ENCODE measurements at places on chromosomes 13 and 19. TPM values are rescaled to one million over a fixed set of nuclear protein-coding genes. Genes with fewer than 3 reads are reported as not detected.

DNA sequence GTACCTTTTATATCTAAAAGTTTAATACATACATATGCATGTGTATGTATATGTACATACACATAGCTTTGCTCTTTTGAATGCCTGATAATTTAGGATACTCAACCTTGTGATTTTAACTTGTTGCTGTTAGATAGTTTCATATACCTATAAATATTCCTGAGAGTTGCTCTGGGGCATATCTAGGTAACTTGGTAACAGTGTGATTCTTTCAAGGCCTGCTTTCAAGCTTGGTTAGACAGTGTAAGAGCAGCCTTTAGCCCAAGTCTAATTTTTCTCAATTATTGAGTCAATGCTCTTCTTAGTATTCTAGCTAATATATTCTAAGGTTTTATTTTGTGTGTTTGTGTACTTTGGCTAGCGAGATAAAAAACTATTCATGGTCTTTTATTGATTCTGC lies 762.1 kb upstream of the MIR17HG start:
- no peak for DNase-seq
- no peaks in the 10 kb centered on the region for H3K27me3 ChIP-seq
- H3K36me3 ChIP-seq: no peaks in the 10 kb centered on the region
- H3K4me3 ChIP-seq: no peak overlapping the region
- H3K4me1 ChIP-seq: no peaks in the 10 kb centered on the region
- no peak overlapping the region for H3K27ac ChIP-seq

Gene ALDH16A1
- total RNA-seq: 13.5 TPM

Gene HS6ST3
- total RNA-seq: 3.8 TPM

DNA sequence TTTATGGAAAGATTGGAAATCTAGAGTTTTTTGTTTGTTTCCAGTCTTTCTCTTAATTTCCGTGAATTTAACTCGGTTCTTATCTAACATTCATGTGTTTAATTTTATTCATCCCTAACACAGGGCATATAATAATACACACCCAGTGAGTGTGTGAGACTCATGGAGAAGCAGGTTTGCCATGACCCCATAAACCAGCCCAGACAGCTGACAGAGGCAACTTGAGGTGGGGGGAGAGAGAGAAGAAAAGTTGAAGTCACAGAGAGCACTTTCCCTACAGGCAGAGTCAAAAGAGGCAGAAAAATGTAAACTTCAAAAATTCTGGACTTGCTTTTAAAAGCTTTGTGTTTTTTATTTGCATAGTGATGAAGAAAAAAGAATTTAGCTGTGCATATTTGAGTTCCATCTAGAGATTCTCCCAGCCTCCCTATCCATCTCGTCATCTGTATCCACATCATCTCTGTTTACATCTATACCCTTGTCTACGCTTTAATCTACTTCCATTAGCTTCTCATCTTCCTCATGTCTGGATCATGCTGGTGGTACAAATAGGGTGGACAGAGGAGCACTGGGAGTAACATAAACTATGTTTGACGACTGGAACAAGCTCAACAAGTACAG lies 60.2 kb downstream of the THSD1 start:
- H3K4me3 ChIP-seq: no peak overlapping the region
- H3K27me3 ChIP-seq: no peaks in the 10 kb centered on the region
- no peaks in the 10 kb centered on the region for H3K4me1 ChIP-seq
- DNase-seq: no peak
- no peaks in the 10 kb centered on the region for H3K36me3 ChIP-seq

Gene ZNF66
- total RNA-seq: 15.3 TPM

Gene SH2D3A
- not detected for total RNA-seq

DNA sequence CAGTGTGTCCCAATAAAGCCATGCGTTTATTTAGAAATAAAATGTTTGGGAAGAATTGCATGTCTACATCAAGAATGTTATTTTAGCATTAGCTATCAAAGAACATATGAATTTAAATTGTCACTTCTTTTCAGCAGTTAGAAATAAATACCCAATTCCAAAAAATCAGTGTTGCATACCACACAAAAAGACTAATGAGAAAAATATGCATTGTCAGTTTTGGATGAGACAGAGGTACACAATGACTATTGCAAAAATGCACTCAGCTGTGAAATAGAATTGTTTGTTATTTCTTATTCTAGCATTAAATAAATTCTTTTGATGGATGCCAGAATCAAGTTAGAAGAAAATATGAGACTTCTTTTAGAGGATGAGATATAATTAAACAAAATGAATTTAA lies 833.9 kb downstream of the SLITRK1 start:
- no peak overlapping the region for H3K27ac ChIP-seq
- H3K36me3 ChIP-seq: no peaks in the 10 kb centered on the region
- no peaks in the 10 kb centered on the region for H3K4me1 ChIP-seq
- H3K27me3 ChIP-seq: no peaks in the 10 kb centered on the region
- H3K4me3 ChIP-seq: no peak overlapping the region

GRCh38 chr19:29871143-29871542 lies 59.4 kb downstream of the CCNE1 start:
- H3K27ac ChIP-seq: no peak overlapping the region
- no peak overlapping the region for H3K4me3 ChIP-seq
- peaks cover 16% of the 10 kb centered on the region for H3K4me1 ChIP-seq
- H3K36me3 ChIP-seq: no peaks in the 10 kb centered on the region
- H3K27me3 ChIP-seq: no peaks in the 10 kb centered on the region

- no peak overlapping the region for H3K4me3 ChIP-seq
- no peak for DNase-seq
- no peaks in the 10 kb centered on the region for H3K36me3 ChIP-seq
- no peaks in the 10 kb centered on the region for H3K27me3 ChIP-seq
Observed at GRCh38 chr19:45809643-45810159, 5.4 kb downstream of the RSPH6A start.

Gene GNG7
- total RNA-seq: 11.1 TPM

DNA sequence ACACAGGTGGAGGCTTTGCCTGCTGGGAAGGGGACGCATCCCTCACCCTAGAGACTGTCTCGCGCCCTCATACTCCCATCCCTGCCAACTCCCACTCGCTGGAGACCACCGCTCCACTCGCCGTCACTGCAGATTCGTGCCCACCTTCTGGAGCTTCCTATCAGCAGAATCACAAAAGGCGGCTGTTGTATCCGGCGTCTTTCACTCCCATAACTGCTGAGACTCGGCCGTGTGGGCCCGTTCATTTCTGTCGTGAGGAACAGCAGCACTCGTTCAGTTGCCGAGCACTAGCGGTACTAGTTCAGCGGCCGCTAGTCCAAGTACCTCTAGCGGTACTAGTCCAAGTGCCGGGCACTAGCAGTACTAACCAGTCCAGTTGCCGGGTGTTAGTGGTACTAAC lies 124.6 kb upstream of the MCF2L start:
- DNase-seq: no peak
- H3K36me3 ChIP-seq: no peaks in the 10 kb centered on the region
- H3K27ac ChIP-seq: no peak overlapping the region
- H3K27me3 ChIP-seq: no peaks in the 10 kb centered on the region

Gene IGFL1
- not detected for total RNA-seq

GRCh38 chr13:24997367-24997967 lies 98.5 kb upstream of the PABPC3 start:
- H3K27ac ChIP-seq: no peak overlapping the region
- no peak for DNase-seq
- H3K27me3 ChIP-seq: no peaks in the 10 kb centered on the region
- H3K4me1 ChIP-seq: no peaks in the 10 kb centered on the region
- H3K36me3 ChIP-seq: no peaks in the 10 kb centered on the region
- no peak overlapping the region for H3K4me3 ChIP-seq

Measured in uterus (tissue), 4 donors.